Iris pigment epithelial cell (primary cell): ENCODE measurements at places on chromosomes 3 and 15.

GRCh38 chr15:53963801-53964200 lies 14.4 kb upstream of the UNC13C start:
- DNase-seq, result no peak

GRCh38 chr3:122926322-122926721 lies 101.2 kb downstream of the SEMA5B start:
- no peak for DNase-seq

GRCh38 chr15:71195242-71195641 lies 80.0 kb downstream of the THSD4 start:
- DNase-seq, result no peak

DNA sequence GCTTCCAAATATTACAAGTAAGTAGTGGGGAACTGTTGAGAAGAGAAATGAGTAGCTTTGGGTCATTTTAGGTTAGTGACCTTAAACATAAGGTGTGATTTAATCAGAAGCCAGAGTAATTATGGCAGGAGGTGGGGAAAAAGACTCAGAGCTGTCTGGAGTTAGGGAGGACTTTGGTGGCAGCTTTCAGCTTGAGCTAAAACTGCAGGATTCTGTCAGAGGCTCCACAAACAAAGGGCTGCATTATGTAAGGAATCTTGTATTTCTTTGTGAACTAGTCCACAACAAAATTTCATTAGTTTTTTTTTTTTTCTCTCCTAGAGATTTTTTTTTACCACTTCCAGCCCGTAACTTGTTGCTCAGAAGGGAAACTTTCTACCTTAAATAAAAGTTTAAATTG lies 345.3 kb downstream of the TIGIT start:
- DNase-seq, result no peak
